ENCODE measurements at places on chromosomes 16 and 17.
A peak's percentile ranks its signal among the peaks of the same experiment; 100 is the strongest.

- no peak for DNase-seq
These were observed 55.3 kb upstream of the ERCC4 start for GRCh38 chr16:13864689-13865088.

DNA sequence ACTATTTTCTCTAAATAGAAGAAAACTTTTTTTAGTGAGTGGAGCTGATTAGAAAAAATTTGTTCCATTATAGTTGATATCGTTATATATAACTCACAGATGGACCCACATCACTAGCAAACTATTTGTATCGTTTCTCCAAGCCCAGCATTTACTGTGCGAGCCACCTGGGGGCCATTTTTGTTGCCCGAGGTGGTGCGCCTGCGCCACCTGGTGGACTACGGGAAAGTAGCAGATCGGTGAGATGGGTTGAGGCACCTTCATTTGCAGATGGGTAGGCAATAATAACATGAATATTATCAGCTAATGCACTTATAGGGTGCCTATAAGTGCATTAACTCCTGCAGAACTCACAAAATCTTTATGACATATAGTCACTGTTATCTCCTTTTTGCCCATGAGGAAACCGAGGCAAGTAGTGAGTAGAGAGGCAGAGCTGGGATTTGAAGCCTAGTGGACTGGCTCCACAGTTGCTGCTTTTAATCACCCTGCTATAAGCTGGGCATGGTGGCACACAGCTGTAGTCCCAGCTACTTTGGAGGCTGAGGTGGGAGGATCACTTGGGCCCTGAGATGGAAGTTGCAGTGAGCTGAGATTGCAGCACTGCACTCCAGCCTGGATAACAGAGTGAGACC is 23.2 kb upstream of the NTN1 start:
- DNase-seq: no peak

- DNase-seq: peak; percentile 10
These were observed 65.8 kb upstream of the SMIM36 start for GRCh38 chr17:55576996-55577586.

- DNase-seq: no peak
These were observed 5.9 kb upstream of the KCNJ18 start for GRCh38 chr17:21686165-21687015.

- no peak for DNase-seq
These were observed 34.8 kb downstream of the MMD start for GRCh38 chr17:55386796-55387332.

DNA sequence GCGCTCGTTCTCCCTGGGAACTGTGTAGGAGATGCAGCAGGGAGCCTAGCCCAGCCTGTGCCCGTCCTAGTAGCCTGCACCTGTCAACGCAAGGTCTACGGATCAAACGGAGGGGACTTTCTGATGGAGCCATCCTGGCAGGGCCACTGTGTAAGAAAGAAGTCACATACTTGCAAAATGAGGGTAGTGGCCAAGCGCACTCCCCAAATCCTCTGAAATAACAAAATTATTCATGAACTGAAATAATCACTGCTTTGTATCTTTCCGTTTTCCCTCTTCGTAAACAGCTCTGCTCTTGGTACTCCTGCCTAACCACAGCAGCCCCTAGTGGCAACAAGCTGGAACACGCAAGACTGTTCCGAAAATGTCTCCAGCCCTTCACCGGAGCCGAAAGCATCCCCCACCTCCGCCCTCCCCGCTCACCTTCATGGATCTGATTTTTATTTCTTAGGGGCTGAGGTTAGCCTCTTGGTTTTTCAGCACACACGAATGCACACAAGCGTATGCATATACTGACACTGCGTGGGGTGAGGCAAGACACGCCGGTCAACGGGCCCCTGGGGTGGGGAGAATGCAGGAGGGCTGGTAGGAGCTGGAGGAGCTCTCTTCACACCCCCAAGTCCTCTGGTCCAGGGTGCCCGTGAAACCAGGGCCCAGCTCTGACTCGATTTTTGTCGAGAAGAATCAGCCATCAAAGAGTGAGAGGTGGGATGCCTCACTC is 100.8 kb downstream of the ABCC12 start:
- peak; percentile 55 for DNase-seq

DNA sequence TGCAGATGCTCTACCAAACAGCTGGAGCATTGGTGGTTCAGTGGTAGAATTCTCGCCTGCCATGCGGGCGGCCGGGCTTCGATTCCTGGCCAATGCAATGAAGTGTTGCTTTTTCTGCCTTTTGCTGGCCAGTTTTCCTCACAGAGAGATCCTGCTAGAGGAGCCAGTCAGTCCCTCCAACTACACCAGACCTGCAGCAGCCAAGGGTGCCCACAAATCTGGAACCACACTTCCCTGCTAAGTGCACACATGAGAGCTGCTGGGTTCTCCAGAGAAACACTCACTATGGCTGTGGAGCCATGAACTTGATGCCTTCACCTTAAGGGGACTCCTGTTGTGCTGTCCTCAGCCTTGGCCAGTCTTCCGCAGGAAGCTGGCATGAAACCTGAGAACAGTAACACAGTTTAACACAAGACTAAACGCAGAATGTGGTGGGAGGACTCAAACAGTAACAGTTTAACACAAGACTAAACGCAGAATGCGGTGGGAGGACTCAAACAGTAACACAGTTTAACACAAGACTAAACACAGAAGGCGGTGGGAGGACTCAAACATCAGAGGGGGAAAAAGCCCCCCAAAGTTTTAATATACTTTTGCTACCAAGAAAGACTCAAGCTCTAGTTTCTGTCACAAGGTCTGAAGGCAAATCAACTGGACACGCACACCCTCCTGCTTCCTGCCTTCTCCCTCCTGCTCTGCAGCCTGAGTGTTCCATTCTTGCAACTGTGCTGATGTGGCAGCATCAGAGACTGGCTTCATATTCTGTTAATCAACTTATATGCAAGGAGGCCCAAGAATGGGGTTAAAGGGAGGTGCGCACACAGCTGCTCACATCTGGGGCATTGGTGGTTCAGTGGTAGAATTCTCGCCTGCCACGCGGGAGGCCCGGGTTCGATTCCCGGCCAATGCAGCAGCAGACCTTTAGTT is 12.0 kb downstream of the VAC14 start:
- DNase-seq: no peak

GRCh38 chr17:36498155-36498554 is 11.7 kb downstream of the ZNHIT3 start:
- DNase-seq: no peak

DNA sequence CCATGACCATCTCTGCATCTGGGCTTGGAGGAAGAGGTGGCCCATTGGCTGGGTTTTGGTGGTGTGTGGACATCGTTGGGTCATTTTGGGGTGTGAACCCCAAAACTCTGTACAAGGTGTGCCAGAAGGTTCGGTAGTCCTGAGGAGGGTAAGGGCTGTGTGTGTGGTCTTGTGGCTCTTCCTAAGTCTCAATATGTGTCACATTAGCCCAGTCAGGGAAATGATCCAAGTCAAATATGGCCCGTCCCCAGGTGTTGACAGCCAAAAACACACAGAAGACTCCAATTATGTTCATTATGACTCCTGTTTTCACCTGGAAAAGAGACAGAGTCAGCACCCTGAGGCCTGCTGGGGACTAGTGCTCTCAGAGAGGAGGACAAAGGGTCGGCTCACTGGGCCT is 27.1 kb downstream of the SLC13A5 start:
- no peak for DNase-seq

- DNase-seq: no peak
These were observed 17.9 kb downstream of the WNT3 start for GRCh38 chr17:46800573-46800972.

DNA sequence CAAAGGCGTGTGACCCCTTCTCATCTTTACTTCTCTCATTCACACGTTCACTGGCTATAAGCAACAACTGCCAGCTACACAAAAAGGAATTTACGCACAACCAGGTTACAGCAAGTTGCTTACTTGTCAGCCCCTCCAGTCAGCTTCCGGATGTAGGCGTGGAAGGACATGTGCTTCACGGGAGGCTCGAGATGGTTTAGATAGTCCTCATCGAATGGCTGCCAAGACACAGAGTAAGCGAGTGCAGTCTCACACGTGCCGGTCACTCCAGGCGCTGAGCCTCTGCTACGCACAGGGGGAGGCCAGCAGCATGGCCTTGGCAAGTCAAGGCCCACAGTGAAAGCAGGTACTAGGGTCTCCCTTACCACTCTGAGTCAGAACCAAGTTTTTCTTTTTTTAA is 28.3 kb downstream of the NPLOC4 start:
- DNase-seq: no peak

DNA sequence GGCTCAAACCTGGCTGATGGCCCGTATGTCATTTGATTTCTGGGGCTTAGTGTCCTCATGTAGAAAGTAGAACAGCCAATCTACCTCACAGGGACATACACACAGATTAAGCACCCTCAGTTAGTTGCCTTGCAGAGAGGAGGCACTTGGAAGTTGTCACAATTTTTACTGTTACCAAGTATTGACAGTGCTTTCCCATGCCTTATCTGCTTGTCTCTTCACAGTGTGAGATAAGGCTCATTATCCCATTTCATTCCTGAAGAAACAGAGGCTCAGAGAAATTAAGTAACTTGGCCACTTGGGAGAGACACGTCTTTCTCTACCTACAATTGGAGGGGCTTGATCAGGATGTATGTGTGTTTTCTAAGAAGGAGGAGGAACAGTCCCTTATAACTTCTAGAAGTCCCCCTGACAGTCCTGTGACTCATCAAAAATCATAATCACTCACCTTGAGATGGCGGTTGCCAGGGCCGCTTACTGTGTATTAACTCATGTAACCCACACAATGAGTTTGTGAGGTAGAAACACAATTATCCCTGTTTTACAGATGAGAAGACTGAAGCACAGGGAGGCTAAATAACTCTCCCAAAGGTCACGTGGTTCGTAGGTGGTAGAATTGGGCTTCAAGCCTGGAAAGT is 56.9 kb upstream of the LHX1 start:
- no peak for DNase-seq

DNA sequence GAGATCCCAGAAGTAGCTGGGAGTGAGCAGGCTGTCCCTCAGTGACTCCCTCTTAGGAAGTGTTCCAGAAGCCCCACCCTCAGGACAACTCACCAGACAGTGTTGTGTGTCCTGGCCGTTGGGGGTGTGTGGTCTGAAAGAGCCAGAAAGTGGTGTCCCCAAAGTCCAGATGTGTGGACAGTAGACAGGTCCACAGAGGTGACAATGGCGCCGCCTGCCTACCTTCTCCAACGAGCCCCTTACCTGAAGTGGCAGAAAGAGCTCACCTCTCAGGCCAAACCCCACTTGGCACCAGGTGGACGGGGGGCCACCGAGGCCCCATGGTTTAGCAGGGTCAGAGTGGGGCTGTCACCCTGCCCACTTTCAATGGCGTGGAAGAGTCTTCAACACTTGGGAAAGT is 19.9 kb downstream of the C17orf100 start:
- DNase-seq: no peak

- DNase-seq: peak; percentile 53
These were observed 12.0 kb downstream of the TBC1D24 start for GRCh38 chr16:2486645-2487516.

DNA sequence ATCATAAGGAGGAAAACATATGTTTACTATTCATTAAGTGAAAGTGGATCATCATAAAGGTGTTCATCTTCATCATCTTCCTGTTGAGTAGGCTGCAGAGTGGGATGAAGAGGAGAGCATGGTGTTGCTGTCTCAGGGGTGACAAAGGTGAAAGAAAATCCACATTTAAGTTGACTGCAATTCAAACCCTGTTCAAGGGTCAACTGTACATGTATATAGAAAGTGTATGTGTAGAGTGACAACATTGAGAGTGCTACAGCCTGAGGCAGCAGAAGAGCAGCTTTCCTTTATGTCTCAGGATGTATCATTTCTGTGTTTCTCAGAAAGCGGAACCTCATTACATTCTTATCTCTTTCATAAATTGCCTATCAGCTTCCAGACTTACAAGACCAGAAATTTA is 17.2 kb downstream of the ORC6 start:
- no peak for DNase-seq

DNA sequence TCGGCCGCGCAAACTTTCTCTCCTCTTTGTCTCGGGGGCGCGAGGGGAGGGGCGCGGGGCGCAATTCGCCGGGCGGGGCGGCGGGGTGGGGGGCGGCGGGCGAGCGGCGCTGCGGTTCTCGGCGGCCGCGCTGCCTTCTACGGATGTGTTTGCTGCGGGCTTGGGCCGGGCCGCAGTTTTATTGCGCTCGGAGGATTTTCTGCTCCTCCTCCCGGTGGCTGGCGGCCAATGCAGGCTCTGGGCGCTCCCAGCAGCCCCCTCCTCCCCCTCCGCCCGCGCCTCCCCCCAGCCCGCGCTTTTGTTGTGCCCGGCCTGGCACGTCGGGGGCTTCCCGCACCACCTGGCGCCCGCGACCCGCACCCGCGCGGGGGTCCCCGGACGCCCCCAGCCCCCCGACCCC is at the start of gene TIMP2:
TIMP2 (minus strand) TSS at position 154 of the 400 bp plus-strand sequence. CDS start 299 bp downstream, outside the sequence.
- peak; percentile 67 for DNase-seq

- DNase-seq: no peak
These were observed 45.0 kb upstream of the CLEC3A start for GRCh38 chr16:77977339-77977738.

DNA sequence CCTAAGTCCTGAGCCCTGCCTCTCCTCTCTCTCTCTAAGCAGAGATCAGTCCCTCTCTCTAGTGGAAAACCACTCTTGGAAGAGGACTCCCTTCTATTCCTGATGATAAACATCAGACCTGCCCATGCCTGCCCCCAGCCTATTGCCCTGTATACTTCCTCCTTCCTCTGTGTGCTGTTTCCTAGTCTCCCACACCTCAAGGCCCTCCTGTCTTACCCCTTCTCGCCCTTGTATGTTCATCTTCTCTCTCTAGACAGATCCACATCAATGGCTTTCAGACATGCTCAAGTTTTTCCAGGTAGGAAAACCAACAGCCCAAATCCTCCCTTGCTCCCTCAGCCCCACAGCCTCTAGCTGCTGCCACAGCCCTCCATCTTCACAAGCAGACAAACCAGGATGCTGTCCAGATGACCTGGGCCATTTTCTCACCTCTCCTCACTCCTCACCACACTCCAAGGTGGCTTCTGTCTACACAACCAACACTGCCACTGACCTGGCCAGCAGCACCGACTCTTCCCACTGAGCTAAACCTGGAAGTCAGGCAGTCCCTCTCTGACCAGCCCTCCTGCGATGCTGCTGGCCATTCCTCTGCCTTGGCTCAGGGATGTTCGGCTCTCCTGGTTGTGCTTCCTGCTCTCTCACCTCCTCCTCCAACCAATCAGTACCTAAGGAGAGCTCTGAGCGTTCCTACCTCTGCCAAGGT is 36.3 kb downstream of the MARF1 start:
- DNase-seq: no peak

DNA sequence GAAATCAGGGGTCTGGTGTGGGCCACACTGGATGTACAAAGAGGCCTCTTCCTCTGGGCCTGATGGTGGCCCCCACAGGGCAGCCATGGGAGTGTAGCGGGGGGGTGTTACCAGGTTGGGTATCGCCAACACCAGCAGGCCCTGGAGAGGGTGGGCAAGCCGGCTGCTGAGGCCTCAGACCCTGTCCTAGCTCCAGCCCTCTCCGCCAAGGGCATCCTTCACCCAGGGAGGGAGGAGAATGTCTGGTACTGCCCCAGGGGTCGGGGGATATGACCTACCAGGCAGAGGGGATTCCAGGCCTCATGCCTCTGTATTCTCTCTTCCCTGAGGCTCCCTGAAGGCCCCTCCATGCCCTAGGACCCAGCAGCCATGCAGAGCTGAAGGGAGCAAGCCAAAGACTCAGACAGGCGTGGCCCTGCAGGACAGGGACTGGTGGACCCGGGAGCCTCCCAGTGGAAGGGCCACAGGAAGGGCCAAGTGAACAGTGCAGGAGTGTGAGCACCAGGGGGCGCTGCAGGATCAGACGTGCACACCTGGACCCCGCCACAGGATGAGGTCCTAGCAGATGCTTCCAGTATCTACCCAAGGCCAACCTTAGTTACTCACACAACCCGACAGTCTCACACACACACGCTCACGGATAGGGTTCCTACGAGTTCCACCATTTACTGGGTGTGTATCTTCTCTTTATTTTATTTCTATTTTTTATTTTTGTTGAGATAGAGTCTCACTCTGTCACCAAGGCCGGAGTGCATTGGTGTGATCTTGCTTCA is 10.9 kb upstream of the CES4A start:
- DNase-seq: peak; percentile 47
